ENCODE measurements at places on chromosomes 13 and 19. TPM values are rescaled to one million over a fixed set of nuclear protein-coding genes. Genes with fewer than 3 reads are reported as not detected.
A peak's percentile ranks its signal among the peaks of the same experiment; 100 is the strongest.

DNA sequence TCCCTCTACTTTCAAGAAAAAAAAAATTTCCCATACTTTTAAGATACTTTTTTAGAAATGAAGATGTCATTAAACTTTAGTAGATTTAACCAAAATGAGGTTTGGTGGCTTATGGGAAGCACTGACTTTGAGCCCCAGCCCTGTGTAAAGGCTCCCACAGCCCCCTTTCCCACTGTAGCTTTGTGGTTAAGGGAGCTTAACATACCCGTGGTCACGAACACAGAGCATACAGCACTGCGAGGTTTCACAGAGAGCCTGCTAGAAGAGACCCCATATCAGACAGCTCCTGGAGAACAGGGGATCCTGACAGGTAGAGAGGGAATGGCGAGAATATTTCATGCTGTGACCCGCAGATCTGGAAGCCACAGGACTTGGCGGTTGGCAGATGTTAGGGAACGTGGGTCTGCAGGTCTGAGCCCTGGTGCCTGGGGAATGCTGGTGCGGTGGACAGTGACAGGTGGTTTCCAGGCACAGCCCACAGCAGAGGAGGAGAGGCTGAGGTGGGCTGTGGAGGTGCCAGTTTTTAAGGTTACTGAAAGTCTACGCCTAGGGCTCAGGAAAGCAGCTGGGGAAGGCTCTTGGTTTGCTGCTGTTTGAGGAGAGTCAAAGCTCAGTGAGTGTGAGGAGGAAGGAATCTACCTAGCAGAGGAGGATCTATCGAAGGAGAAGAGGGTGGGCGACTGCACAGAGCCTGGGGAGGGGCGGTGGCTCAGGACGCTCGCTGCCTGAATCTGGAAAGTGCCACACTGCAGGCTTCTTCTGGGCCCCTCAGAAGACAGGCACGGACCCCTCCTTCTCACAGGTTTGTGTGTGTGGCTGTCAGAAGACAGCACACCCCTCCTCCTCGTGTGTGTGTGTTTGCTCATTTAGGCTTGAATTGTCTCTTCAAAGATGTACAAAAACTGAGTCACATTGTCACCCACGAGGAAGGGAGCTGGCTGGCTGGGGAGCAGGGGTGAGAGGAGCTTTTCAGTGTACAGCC, 49.9 kb downstream of the SLC7A9 start:
- DNase-seq = no peak

DNA sequence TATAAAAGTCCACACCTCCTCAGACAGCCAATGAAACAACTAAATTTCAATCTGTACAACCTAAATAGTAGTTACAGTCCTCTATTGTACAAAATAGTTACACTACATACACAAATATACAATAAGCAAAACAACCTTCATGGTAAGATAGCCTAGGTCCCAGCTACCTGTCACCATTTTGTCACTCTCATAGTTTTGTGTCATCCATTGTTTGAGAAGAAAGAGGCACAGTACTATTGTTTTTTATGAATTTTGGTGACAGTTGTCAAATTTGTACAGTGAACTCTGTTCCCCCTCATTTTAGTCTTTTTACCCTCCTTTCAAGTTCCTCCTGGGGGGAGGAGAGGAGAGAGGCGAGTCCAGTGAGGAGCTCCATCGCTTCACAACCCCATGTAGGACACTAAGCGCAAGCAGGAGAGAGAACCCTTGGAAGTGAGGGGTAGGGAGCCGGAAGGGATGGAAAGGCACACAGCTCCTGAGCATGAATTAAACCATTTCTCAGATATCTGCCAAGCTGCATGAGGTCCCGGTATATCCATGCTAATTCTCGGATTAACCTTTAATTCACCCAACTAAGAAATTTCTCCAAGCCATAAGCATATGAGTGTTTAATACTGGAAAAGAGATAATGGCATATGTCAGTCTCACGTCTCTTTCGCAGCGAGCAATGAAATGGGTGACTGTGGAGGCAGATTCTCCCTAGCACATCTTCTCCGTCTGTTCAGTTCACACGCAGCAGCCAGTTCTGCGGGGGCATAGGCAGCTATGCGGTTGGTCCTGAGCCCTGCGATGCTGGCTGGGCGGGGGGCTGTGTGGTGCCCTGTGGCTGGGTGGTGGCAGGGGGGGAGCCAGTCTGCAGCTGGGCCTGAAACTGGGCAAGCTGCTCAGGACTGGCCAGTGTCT, 60.5 kb downstream of the SERP2 start:
- no peak for DNase-seq

The MPV17L2 gene
- 18.9 TPM for total RNA-seq

GRCh38 chr19:43957891-43958290, 6.9 kb downstream of the ZNF221 start:
- DNase-seq = no peak

- DNase-seq = no peak
These were observed 824 bp upstream of the ZNF331 start for GRCh38 chr19:53537121-53537520.

The NLRP5 gene
- not detected for total RNA-seq

The SYCN gene
- not detected for total RNA-seq

DNA sequence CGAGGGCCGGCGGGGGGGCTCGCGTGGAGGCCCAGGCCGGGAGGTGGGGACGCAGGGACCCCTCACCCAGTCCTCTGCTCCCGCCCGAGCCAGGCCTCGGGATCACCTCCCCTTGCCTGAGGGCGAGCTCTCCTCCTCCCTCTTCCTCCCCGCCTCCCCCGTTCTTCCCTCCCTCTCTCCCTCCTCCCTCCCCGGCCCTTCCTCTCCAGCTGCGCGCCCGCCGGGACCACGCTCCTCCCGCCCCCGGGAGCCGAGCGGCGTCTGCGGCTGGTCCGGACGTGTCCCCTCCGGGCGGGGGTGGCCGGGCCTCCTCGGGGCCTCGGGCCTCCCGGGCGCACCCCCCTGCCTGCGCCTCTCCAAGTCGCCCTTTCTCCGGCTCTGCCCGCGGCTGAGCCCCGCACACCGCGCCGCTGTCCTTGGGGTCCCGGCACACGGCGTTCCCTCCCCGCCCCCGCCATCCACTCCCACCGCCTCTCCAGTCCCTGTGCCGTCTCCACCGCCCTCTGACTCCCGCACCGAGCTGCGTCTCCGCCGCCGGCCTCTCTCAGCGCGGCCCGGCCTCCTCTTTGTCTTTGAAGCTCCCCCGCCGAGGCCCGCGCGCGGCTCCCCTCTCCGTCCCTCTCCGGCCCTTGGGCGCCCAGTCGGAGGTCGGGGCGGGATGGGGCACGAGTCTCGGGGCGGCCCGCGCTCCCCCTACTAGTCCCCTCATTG, 5.7 kb downstream of the SOX1 start:
- no peak for DNase-seq

DNA sequence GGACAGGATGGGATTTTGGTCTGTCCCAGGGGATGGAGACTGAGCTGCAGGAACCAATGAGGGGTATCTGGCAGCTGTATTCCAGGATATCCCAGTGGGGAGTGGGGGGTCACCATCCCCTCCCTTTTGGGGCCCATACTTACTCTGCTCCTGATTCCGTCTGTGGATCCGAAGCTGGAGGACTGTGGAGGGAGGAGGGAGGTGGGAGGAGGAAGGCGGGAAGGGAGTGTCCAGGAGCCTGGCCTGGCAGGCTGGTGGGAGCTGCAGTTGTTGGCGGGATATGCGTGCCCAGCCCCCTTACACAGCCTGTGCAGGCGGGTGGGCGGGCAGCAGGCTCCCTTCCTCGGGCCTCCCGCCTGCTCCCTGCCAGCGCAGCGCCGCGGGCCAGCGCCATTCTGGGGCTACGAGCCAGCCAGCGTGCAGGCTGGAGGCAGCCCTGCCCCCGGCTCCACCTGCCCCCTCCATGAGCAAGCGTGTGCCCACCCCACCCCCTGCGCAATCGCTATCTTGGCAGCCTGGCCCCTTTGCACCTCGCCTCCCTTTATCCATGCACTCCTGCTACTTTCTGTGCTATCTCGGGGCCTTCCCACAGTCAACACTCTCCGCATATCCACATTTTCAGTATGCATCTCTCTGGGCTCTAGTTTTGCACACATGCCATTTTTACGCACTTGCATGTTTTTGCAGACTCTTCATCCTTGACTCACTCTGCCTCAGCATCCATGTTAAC, 2.8 kb downstream of the MAMSTR start:
- DNase-seq = peak; percentile 78

The SERPINE3 gene
- total RNA-seq = not detected

- DNase-seq = no peak
These were observed 1.1 kb upstream of the NDFIP2 start for GRCh38 chr13:79479882-79480281.

The EID2 gene
- 9.7 TPM for total RNA-seq

DNA sequence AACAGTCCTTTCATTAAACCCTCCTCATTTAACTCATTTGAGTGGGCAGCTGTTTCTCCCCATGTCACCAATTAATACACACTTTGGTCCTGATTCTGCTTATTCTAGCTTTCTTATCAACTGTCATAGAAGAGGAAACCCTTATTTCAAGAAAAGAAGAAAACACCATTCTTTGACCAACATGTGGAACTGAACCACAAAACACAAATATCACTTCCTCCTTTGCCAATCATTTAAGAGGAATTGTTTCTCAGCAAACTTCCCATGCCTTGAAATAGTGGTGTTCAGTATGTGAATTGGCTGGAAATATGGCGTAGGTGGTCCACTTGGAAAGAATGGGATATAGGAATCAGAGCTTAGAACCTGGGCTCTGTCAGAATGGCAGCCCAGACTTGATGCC, 20.4 kb downstream of the MBD3L2B start:
- no peak for DNase-seq

DNA sequence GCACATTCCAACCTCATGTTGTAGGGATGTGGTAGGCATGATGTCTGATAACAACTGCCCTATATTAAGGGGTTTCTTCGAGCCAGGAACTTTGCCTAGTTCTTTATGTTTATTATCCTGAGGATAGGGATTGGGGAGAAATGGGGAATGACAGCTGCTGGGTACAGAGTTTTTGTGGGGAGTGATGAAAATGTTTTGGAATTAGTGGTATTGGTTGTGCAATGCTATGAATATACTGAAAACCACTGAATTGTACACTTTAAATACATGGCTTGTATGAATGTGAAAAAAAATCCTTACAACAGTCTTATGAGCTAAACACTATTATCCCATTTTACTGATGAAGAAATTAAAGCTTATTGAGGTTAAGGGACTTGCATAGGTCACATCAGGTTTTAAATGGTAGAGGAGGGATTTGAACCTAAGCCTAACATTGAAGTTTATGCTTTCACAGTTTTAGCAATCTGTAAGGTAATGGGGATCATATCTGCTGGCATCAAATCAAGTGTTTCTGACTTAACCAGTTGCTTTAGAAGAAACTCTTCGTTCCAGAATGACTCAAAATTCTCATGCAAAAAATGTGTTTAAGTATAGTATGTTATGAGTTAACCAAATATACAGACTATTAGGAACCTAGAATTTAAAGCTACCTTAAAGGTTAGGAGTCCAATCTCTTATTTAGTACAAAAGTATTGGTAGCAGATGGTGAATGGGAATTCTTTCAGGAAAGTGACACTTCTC, 61.4 kb downstream of the ERCC5 start:
- no peak for DNase-seq

The CYP2F1 gene
- not detected for total RNA-seq

DNA sequence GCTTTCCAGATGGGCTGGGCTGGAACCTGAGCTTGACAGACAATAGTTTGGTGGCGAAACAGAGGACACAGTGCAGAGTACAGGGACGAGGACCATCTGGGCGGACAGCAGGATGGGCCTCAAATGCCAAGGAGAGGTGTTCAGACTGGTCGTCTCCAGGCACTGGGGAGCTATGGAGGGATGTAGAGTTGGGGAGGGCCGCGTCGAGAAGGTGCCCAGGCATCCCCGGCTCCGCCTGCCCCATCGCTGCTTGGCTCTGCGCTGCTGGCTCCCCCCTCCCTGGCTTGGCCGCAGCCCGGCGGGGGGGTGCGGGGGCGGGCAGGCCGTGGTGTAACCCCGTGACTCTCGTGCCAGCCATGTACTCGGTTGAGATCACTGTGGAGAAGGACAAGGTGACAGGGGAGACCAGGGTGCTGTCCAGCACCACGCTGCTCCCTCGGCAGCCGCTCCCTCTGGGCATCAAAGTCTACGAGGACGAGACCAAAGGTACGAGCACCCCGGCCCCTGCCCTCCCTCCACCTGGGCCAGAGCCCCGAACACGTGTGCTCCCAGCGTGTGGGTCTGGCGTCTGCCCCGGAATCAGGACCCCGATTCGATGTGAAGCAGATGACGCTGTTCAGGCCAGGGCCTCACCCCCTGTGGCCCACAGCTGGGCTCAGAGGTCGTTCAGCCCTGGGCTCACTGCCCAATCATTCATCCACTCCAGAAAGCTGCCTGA, 10.8 kb upstream of the MISP start:
- no peak for DNase-seq

The ZNF813 gene
- total RNA-seq = 1.2 TPM

The TEX26 gene
- not detected for total RNA-seq

DNA sequence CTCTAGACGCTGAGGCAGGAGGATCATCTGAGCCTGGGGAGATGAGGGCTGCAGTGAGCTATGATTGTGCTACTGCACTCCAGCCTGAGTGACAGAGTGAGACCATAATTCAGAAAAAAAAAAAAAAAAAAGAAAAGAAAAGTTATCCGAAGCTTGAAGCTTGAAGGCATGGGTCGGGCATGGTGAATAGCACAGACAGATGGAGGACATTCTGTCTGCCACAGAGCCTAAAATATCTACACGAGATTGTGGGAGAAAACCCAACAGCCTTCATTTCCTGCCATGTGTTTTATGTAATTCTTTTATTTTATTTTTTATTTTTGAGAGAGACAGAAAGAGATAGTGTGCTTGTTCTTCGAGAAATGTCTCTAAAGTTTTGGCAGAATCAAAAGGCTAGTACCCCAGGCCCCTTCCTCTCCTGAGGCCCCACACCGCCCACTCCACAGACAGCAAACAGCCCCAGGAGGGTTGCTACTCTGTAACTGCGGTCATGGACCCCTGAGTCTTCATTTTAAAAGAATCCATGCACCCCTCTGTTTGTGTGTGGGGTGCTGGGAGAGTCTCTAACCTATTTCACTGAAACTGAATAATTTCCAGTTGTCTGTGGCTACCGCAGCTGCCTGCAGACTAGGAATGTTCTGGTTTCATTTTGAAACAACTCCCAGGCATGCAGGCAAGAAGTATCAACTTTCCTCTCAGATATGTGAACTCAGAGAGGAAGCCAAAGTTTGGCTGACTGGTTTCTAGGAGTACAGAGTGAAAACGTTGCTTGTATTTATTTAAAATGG, 38.4 kb upstream of the RCBTB2 start:
- DNase-seq = peak; percentile 51

- DNase-seq = no peak
These were observed 15.9 kb downstream of the NHLRC3 start for GRCh38 chr13:39054112-39054511.

GRCh38 chr19:51026554-51026831, at the start of gene KLK11:
KLK11 (minus strand) TSS chr19:51026616; CDS start chr19:51025631, 985 bp downstream.
- DNase-seq = no peak

DNA sequence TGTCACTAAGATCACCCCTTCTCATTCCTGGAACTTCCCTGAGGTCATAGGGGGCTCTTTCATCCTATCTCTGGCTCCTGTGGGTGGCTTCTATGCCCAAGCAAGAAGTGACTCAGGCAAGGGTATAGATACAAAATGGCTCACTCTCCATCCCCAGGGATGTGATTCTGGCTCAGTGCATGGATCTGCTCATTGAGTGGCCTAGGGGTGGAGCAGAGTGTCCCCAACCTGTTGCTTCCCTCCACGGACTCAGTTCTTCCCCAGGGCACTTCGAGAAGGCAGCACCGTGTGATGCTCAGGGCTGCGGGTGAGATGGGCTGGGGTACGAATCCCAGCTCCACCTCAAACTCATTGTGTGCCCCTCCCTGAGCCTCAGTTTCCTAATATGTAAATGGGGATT, 136.4 kb downstream of the PTPRS start:
- DNase-seq = no peak

The OR4F17 gene
- total RNA-seq = not detected

The KCNC3 gene
- total RNA-seq = 2.0 TPM

All from heart left ventricle (tissue), 16 donors.